ENCODE measurements at places on chromosomes 5 and 9. TPM values are rescaled to one million over a fixed set of nuclear protein-coding genes. Genes with fewer than 3 reads are reported as not detected.

Gene DMRT3
- total RNA-seq: not detected

- no peak for DNase-seq
Measured at GRCh38 chr5:143446535-143447226, 43.2 kb upstream of the NR3C1 start.

DNA sequence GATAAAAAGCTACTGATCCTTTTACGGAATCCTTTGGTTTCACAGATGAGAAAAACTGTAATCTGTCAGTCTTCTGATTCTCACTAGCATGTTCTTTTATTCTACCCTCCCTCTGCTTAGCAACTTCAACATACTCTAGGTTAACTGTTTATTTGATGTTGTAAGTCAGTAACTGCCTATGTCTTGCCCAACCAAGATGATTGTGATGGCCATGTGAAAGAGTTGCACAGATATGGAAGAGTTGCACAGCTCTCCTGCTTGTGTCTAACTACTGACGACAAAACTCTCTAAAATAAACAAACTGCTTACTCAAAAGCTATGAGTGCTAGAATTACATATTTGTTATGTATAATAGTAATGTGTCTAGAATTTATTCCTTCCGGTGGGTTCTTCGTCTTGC is 227.3 kb upstream of the DAB2 start:
- no peak for DNase-seq

- no peak for DNase-seq
Measured at GRCh38 chr5:127353327-127353726, 62.7 kb downstream of the MEGF10 start.

DNA sequence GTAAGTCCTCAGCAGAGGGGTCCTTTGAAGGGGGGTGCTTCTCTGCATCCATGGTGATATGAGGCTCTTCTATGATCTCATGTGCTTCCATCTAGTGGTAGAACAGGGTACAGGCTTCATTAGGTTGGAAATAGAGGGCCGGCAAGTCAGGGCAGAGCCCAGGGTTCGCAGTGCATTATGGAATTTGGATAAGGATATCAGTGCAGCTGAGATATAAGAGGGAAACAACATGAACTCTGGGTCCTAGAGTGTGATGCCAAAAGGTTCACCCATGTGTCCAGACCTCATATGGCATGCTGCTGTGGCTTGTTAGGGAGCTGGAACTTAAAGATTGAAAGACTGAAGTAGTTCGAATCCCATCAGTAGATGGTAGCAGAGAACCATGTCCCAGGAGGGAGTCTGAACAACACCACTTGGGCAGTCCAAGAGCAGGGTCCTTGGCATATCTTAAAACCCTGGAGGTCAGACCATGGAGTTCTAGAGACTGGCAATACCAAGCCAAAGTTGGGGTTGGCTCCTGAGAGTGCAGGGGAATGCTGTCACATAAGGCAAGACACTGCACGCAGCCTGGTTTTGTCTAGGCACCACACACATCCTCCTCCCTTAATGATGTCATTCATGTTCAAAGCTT is 2.3 kb downstream of the FAM221B start:
- DNase-seq: no peak

Gene NUTM2G
- total RNA-seq: not detected

DNA sequence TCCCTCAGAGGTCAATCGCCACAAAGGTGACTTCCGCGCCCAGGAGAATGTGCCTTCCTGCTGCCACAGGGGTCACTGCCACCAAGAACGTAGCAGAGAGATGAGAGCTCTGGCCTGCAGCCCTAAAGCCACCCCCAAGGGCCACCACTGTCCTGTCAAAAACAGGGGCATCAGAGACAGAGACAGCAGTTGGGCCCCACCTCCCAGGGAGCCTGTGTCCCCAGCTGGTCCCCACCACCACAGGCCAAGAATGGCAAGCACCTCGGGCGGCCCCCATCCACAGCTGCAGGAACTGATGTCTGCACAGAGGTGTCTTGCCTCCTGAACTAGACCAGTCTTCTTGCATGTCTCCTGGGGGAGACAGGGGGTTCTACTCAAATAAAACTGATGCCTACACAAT is 5.8 kb downstream of the SPATA31E1 start:
- no peak for DNase-seq

GRCh38 chr5:131364507-131365050 is 100.7 kb downstream of the CDC42SE2 start:
- no peak for DNase-seq

Gene SLC36A2
- total RNA-seq: 0.60 TPM

DNA sequence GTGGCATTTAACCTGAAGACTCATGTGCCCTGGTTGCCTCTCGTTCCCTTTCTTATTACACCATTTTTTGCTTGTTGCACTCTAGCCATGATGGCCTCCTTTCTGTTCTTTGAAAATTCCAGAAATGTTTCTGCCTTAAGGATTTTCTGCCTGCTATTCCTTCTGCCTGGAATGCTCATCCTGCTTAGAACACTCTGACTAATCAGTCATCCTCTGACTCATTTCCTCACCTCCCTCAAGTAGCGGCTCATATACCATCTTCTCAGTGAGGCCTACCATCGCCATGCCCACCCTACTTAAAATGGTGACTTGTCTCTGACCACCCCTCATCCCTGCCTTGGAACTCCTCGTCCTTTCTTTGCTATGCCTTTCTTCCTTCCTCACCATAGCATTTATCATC is 68.8 kb downstream of the KIF4B start:
- no peak for DNase-seq

- DNase-seq: no peak
Measured at GRCh38 chr9:107698779-107699178, 209.2 kb upstream of the KLF4 start.

DNA sequence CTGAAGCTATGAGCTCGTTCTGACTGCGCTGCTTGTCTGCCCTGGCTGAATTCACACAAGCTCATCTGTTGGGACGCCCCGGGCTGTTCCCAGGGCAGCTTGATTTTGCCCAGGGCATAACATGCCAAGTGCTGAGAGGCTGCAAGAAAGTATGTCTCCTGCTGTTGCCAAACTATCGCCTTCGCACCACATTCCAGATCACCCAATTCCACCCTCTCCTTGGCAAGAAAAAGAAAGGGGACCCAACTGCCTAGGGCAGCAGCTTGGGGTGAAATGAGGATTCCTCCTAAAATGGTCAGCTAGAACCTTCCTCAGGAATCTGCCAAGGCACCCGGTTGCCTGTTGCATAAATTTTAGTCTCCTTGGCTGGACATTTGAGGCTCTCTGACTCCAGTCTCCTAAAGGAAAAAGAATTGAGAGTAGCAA is 21.2 kb downstream of the COL15A1 start:
- DNase-seq: no peak

GRCh38 chr9:96031916-96032534 is 156.5 kb downstream of the ERCC6L2 start:
- no peak for DNase-seq

Gene THBS4
- total RNA-seq: 32.9 TPM

DNA sequence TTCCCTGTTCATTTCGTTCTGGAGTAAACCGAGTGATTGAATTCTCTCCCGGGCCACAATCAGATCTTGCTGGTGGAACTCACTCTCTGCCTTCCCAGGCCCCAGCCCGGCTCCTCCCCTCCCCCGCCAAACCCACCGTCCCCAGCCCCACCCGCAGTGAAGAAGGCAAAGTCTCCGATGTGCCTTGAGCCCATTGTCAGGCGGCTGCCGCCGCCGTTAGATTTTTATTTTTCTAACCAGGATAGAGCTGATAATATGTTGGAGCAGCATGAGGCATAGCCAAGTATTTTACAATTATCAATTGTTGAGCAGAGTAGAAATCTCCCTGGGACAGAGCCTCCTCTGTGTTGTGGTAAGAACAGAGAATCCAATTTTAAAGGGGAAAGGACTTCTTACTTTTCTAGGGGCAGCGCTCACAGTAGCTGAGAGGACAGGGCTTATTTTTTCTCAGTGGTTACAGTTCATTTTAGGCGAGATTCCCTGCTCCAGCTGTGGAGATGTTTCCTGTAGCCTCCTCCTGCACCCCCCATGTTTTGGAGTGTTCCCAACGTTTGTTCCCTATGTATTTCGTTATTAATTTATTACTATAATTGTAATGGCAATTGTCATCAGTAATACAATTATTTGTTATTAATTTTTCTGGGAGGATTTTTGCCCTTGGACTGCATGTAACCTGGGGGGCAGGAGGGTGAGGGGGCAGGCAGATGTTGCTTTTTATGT is 1.3 kb downstream of the PSAT1 start:
- DNase-seq: no peak

- DNase-seq: no peak
Measured at GRCh38 chr9:127388856-127389238, 8.1 kb upstream of the SLC2A8 start.

- DNase-seq: no peak
Measured at GRCh38 chr5:180865981-180866695, 5.1 kb upstream of the ZFP62 start.

GRCh38 chr5:180365829-180366228 is 12.7 kb upstream of the GFPT2 start:
- DNase-seq: no peak

Gene FOXI1
- total RNA-seq: not detected

DNA sequence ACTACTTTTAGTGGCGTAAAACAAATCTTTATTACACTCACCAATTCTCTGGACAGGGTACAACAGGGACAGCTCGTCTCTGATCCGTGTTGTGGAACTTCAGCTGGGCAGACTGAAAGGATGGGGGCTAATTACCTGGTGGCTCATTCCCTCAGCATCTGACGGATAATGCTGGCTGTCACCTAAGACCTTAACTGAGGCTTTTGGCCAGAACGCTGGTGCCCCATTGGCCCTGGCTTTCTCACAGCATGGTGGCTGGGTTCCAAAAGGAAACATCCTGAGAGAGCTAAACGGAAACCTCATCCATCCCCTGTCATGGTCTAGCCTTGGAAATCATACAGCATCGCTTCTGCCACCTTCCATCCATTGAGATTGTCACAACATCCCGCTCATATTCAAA is 62.9 kb downstream of the RAI14 start:
- no peak for DNase-seq

Gene CDKN2B-AS1
- total RNA-seq: not detected

Gene SYK
- total RNA-seq: 4.2 TPM

- no peak for DNase-seq
Measured at GRCh38 chr5:80623999-80624398, 30.5 kb upstream of the MSH3 start.

DNA sequence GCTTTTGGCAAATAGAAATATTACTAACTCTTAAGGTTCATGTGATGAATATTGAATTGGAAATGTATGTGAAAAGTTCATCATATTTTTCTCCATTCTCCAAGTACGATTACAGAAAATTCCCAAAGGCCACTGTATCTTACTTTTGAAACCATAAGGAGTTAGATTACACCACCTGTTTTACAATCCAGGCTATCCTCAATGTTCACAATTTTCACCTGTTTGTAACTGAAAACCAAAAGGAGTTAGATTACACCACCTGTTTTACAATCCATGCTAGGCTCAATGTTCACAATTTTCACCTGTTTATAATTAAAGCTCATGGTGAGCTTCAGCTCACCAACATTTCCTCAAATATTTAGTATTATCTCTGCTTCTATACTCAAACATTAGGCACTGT is 188.0 kb downstream of the HCN1 start:
- DNase-seq: no peak

Gene POLR1E
- total RNA-seq: 10.5 TPM

Gene SERINC5
- total RNA-seq: 14.5 TPM

DNA sequence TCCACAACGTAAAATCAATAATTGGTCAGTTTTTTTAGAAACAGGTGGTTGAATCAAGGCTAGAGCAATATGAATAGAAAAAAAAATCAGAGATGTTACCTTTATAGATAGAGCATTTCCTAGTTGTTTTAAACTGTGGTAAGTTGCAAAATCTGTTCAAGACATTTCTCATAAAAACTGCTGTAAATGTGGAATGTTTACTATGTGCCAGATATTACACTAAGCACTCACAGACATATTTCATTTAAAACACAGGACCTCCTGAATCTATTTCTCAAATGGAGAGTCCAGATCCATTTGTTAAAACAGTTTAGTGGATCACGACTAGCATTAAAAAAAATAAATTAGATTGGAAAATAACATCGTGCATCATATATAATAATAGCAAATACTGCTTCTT is 570.0 kb upstream of the ZNF608 start:
- no peak for DNase-seq

Gene SMIM33
- total RNA-seq: not detected

- no peak for DNase-seq
Measured at GRCh38 chr5:2591777-2592453, 159.6 kb downstream of the IRX2 start.

Gene C9orf152
- not detected for total RNA-seq

DNA sequence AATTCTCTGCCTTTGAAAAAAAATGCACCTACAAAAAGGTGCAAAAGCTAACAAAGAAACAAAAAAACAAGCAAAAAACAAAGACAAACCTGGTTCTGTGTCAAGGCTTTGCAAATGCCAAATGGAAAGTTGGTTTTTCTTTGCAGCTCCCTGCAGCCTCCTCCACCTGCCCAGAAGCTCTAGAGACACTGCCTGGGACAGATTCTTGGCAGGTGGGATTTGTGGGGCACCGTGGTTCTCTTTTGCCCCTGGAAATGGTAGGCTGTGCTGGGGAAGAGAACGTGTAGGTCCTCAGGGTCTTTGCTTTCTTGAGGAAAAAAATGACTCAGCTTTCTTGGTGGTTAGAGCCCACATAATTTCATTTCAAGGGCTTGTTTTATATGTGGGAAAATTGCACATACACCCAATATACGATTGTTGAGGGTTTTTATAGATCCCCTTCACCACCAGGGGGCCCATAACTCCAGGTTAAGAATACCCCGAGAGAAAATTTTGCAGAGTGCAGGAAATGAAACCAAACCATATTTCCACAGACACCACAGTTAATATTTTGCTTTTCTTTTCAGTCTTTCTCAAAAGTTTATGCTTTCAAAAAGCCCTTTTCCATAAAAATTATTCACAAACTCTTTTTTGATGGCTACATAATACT is 58.7 kb downstream of the NXNL2 start:
- DNase-seq: no peak

GRCh38 chr9:130597228-130597627 is 17.9 kb downstream of the FUBP3 start:
- no peak for DNase-seq

GRCh38 chr5:172078726-172079345 is 72.4 kb upstream of the FBXW11 start:
- DNase-seq: no peak

DNA sequence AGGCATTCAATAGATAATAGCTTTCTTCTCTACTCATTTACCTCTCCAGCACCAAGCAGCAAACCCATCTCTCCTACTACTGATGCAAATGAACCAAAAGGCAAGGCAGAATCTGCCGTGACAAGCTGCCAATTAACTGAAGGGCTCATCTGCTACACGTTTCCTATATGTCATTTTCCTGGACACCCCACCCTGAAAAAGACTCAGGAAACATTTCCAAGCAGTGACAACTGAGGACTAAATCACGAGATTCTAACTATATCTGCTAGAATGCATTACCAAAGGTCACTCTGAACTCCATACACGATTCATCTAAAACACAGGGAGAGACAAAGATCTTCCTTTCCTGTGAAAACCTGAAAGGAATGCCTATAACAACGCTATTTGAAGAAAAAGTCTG is 12.9 kb downstream of the PLPP1 start:
- no peak for DNase-seq

Gene CCDC171
- 1.6 TPM for total RNA-seq

All from Right ventricle myocardium inferior (tissue), 1 donor.